ENCODE measurements at places on chromosomes 16 and 17.

DNA sequence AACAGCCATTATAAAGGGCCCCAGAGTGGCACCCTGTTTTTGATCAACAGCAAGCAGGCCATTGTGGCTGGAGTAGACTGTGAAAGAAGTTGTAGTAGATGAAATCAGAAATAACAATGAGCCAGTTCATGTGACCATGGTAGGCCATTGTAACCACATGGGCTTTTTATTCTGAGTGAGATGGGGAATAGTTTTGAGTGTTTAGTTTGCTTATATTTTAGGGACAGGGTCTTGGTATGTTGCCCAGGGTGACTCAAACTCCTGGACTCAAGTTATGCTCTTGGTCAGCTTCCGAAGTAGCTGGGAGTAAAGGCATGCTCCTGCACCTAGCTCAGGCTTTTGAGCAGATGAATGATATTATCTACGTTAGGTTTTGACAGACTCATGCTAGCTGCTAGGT, 12.0 kb downstream of the CBFB start:
- DNase-seq: no peak

- no peak for DNase-seq
Measured at GRCh38 chr17:61380217-61380835, 19.3 kb upstream of the TBX2 start.

DNA sequence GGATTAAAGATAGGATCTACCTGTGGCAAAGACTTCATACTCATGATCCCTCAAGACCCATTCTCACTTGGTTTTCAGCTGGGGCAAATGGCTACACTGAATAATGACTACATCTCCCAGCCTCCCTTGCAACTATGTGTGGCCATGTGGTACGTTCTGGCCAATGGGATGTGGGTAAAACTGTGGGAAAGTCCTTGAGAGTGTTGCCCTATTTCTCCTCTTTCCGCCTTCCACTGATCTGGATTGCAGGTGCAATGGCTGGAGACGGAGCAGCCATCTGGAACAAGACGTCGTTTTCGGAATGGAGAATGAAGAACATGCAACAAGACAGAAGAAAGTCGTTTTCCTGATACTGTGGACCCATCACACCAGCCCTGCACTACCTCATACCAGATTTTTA, 48.5 kb downstream of the HAPSTR1 start:
- no peak for DNase-seq

- DNase-seq: no peak
Measured at GRCh38 chr16:11393366-11393765, 48.1 kb downstream of the RMI2 start.

- no peak for DNase-seq
Measured at GRCh38 chr17:632560-632959, 82.1 kb downstream of the VPS53 start.

GRCh38 chr16:29810699-29811169, 1.3 kb upstream of the PRRT2 start:
- no peak for DNase-seq

- DNase-seq: no peak
Measured at GRCh38 chr17:79428988-79429387, 181.9 kb downstream of the RBFOX3 start.

- no peak for DNase-seq
Measured at GRCh38 chr16:52993179-52993578, 59.5 kb downstream of the CHD9NB start.

DNA sequence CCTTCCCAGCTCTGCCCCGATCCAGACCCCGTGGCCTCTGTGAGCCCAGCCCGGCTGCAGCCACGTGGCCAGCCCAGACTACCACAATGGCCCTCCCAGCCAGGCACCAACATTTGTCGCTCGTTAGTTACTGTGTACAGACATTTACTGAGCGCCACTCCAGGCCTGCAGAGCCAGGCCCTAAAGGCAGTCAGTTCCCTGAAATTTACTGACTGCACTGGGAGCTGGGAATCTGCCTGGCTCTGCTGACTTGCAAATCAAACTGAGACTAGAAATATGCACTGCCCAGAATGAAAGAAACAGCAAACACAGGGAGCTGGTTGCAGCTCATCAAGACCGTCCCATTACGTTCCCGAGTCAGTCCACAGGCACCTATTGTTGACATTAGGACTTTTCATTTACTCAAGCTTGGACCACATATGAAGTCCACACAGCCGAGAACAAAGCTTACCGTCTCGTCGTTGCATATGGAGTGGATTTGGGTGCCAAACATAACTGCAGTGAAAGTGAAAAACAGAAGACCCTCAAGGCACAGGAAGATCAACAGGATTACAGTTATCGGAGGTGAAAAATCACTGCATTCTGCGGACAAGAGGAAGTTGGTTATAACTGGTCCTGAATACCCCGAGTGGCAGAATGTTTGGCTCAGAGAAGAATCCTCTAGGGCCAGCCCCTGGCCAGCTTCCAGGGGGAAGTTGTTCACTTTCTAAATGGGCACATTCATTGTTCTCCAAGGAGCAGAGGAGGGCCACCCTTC, 34.5 kb downstream of the ZDHHC7 start:
- no peak for DNase-seq

GRCh38 chr17:43309505-43310332, 75.9 kb upstream of the RNU2-1 start:
- no peak for DNase-seq

GRCh38 chr17:41864498-41864835, 756 bp downstream of the KLHL11 start:
- no peak for DNase-seq

- no peak for DNase-seq
Measured at GRCh38 chr17:83079766-83080578, 563 bp downstream of the METRNL start.
